ENCODE measurements at places on chromosomes 4 and X. TPM values are rescaled to one million over a fixed set of nuclear protein-coding genes. Genes with fewer than 3 reads are reported as not detected.

DNA sequence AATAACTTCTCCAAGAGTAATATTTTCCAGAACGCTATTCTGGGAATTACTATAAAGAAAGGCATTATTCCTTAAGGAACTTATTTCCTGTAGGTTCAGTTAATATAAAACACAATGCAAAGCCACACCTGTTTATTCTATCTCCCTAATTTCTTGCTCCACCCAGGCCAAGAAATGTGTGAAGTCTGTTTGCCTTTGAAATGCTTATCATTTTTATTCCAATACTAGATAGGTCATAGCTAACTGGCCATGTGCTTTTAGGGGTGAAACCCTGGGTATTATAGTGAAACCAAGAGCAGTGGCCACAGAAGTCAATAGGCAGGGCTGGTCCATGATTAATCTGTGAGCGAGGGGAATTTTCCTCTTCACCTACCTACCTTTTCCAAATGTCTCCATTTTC lies 14.8 kb downstream of the CXCL3 start:
- no peak for DNase-seq

DNA sequence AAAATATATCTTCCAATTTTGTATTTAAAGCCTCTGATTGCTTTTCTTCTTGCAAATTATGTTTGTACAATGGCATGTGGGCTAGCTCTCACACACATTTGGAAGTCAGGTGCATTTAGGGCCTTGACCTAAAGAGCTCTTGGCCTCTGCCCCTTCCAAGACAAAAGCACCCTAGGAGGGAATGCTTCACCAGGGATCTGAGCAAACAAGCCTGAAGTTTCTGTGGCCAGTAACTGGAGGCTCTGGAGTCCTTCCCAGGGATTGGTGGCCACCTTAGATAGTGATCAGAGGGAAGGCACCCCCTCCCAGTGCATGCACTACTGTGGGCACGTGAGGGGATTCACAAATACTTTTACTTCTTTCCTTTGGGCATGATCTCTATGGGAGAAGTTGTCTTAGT lies 60.3 kb upstream of the DIPK2B start:
- DNase-seq: no peak

GRCh38 chrX:40253771-40254170 lies 156.0 kb upstream of the BCOR start:
- DNase-seq: no peak

GRCh38 chr4:45317276-45317675 lies 590.9 kb upstream of the GNPDA2 start:
- no peak for DNase-seq

DNA sequence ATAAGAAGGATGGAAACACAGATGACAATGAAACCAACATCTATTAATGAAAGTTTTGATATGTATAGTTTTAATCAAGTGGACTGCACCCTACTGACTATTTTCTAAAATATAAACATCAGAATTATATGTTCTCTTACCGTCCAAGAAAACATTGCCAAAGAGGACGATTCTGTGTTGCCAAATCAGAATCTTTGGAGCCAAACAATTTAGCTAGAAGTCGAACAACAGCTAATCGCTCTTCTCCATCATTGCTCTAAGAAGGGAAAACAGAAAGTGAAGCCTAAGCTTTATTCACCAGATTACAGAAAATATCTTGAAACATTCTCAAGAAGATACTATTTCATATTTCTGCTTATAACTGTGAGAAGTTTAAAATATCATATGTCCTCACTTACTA lies 64.2 kb downstream of the PDS5A start:
- no peak for DNase-seq

DNA sequence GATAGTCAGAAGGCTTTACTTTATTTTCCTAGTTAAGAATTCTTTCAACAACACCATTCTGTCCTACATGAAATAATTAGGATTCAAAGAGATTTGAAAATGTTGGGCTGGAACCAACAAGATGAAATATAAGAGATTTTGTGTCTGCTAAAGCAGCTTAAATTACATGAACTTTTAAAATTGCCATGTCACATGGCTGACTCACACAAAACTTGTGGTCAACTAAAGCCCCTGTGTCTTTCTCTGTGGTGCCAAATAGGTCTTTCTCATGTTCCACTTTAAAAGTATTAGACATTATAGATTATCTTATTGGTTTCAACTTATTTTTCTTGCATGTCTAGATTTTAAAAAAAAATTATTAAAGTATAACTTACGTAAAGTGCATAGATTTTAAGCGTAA lies 60.8 kb upstream of the FHL1 start:
- no peak for DNase-seq

Gene ETDB
- not detected for total RNA-seq

Gene CCDC110
- total RNA-seq: 1.3 TPM

Gene OTUD6A
- total RNA-seq: not detected

Gene MAGEA2B
- not detected for total RNA-seq

Gene CPE
- 106 TPM for total RNA-seq

Gene PPAT
- total RNA-seq: 6.6 TPM

All from breast epithelium (tissue), 4 donors.